ENCODE measurements at places on chromosomes 5 and 9.

GRCh38 chr5:136080483-136081216, 51.9 kb downstream of the TGFBI start:
- peak; percentile 91 for DNase-seq

DNA sequence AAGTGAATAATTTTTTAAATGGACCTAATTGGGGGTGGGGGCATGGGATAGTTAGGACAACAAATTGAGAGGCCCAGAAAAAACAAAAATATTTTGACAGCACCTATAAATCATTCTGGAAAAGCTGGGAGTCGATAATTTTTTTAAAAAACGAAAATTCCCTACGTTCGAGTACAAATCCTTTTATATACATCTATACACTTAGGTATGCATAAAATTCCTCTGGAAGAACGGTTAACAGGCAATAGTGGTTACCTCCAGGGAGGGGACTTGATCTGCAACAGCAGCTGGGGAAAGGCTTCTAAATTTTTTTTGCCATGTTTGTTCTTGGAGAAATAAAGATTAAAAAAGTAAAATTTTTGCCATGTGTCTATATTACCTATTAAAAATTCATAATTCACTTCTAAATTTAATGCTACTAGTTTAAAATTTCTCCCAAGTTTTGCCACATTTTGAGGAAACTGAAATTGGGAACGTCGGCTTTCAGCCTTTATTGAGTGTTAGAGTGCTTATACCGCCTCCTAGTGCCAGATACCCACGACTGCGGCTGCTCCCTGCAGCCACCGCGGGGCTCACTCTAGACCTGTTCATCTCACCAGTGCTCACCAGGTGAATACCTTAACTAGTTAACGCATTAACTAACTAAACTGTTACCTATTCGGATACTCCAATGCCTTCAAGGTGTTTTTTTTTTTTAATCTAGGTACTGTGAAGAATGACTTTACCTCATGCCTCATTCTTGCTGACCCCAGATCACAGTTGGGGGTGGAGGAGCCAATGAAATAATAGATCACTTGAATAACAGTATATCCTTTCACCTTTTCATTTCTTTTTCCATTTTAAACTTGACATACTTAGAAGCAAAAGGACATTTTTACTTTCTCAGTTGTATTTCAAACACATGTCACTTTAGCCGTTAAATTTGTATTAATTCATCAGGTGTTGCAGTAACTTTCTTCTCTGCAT, 1.8 kb upstream of the BHMT start:
- no peak for DNase-seq

DNA sequence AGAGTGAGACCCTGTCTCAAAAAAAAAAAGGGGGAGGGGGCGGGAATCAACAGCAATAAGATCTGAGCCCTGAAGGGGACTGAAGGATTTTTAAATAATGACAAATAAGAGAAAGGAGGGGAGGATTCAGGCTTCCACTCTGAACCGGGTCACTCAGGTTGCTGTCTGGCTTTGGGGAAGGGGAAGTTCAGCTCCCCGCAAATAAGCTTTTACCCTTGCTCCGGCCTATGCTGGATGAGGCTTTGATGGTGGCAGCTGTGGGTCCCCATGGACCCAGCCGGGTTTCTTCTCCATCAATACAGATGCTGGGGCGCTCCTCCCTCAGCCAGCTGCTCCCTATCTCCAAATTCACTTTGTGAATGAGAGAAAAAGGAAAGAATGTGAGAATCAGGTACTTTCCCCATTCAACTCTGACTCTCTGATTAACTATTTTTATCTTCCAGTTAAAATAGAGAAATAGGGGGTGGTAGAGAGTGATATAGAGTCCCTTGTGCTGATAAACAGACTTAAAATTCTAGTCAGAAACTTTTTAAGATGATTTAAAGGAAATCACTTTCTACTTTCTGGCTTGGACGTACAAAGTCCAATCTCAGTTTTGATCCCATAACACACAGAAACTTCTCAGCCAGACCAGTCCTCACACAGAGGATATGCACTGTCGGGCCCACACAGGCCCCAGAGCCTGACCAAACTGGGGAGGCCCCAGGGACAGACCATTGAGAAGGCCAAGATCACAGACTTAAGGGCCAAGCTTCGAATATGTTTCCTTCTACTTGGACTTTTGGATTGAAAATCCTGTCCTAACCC, 39.6 kb downstream of the C5orf15 start:
- DNase-seq, result no peak

DNA sequence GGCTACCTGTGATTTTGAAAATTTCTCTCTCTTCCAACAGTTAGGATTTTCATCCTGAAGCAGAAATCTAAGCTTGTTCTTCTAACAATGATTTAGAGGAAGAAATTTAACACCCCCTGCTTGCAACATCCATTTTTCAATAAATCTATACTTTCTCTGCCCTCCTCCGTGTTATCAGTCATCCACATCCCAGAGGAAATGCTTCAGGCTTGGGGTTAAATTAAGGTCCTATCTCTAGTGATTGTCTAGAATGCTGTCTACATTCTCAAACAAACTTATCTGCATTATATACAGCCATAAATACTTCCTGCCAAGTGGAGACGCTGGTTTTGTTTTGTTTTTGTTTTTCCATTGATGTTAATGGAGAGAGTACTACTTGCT, 371.0 kb downstream of the CSNK1G3 start:
- DNase-seq, result no peak

GRCh38 chr5:20469792-20470191, 481.8 kb upstream of the CDH18 start:
- no peak for DNase-seq

- DNase-seq, result no peak
These were observed 21.7 kb downstream of the SLF1 start for GRCh38 chr5:94640176-94640575.

All from foreskin fibroblast (primary cell).